Stimulated activated CD4-positive, alpha-beta T cell treated with anti-CD3 and anti-CD28 coated beads, TNF-alpha, amount 100 ng/mL, for 24 hours (primary cell): ENCODE measurements at places on chromosomes 2 and 18.

- DNase-seq: no peak
Measured at GRCh38 chr2:177541258-177541991, 148.9 kb downstream of the AGPS start.

DNA sequence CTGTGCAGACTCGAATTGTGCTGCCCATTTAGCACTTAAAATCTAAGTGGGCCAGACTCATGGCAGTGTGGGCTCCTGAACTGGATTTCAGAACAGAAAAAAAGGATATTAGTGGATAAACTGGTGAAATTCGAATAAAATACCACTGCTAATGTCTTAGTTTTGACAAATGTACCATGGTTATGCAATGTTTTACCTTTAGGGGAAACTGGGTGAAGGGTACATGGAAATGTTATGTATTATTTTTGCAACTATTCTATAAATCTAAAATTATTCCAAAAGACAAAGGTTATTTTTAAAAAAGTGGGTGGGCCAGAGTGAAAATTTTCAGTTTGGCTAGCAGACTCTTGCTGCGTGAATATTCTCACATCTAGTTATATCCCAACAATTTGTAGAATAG lies 260.6 kb upstream of the CCDC68 start:
- DNase-seq: no peak

- peak; percentile 18 for DNase-seq
Measured at GRCh38 chr2:230472621-230473018, 56.6 kb downstream of the SP100 start.

DNA sequence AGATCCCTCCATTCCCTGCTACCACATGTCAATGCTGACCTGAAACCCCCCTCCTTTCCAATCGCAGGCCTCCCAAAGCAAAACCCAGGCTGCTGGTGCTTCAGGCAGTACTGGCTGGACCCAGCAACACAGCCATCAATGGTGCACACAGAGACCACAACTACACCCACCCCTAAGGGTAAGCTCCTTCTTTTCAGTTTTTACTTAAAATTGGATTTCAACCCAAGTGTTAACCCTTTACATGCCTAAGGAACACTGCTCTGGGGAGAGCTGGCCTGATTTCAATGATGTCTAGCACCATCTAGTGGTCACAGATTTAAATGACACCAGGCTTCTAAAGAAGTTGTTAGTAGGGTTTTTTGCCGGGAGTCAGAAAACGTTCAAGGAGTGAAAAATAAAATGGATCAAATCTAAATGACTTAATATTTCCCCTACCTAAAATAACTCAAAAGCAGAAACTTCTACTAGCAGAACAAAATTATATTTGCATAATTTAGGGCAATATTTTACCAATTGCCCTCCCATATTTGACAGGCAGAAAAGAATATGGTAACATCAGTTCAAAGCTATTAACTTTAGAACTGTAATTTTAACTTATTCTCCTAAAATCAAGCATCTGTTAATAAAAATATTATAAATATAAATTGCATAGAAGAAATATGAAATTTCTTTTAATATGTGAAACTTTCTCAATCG lies 24.6 kb downstream of the FECH start:
- DNase-seq: no peak

DNA sequence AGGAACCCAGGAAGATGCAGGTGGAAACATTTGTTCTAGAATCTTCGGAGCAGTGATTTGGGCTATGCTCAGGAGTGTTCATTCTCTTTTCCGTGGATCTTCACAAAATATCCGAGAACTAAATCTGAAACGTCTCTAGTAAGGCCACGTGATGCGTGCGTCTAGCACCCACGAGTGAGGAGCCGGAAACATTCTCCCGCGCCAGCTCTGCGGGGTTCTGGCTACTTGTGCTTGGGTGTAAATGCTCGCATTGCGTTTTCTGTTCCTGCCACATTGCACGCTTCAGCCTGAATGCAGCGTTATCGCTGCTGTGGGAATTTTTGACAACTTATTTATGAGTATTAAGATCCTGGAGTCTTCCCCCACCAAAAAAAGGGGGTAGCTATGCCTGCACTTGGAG lies 71.4 kb downstream of the KLHL29 start:
- no peak for DNase-seq

- no peak for DNase-seq
Measured at GRCh38 chr18:64333584-64333983, 184.7 kb upstream of the LINC00305 start.

- DNase-seq: peak; percentile 98
Measured at GRCh38 chr2:3518496-3519254, 656 bp downstream of the ADI1 start.

- DNase-seq: no peak
Measured at GRCh38 chr2:138500592-138501424, 762 bp upstream of the SPOPL start.

- no peak for DNase-seq
Measured at GRCh38 chr18:56815926-56816325, 164.8 kb downstream of the WDR7 start.

DNA sequence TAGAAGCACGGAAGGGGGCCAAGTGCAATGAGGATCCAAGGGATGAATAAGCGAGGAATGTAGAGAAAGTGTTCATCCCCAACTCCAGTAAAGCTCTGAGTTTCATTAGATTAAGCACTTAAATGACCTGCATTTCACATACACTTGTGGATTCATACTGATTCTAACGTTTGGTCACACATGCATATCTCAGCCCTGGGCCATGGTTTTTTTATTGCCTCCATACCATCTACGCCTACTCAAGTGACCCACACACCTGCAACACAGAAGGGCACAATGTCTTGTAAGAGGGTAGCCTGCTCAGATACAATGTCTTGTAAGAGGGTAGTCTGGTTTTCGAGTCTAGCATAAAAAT lies 566 bp upstream of the MRPS5 start:
- DNase-seq: no peak

DNA sequence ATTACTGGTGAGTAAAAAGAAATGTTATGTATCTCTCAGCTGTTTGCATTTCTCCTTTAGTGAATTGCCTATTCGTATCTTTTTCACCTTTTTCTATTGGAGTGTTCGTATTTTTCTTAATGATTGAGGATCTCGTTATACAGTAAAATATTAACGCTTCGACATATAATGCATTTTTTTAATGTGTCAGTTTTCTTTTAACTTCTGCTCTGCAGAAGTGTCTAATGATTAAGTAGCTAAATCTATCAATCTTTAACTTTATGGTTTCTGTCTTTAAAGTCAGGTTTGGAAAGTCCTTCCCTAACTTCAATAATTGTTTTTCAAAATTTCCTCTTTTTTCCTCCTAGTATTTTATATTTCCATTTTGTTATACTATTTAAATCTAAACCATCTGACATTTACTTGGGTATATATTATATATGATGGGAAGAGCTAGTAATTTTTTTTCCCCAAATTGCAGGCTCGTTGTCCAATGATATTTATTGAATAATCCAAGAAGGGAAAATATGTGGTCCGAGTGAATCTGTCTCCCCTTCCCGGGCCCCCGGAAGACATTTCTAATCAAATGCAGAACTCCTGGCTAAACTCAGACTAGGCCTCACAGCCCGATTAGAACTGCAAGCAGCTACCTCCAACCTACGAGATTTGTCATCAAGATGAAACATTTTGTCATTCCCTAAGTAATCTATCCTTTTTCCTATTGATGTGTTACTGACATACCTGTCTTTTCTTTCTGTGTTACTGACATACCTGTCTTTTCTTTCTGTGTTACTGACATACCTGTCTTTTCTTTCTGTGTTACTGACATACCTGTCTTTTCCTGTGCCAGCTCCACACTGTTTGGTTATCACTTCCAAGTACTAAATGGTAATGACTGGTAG lies 17.2 kb downstream of the PCBP1 start:
- DNase-seq: no peak

GRCh38 chr18:10814336-10814735 lies 288.5 kb downstream of the NAPG start:
- DNase-seq: no peak

GRCh38 chr2:112151271-112151670 lies 13.1 kb downstream of the FBLN7 start:
- no peak for DNase-seq

DNA sequence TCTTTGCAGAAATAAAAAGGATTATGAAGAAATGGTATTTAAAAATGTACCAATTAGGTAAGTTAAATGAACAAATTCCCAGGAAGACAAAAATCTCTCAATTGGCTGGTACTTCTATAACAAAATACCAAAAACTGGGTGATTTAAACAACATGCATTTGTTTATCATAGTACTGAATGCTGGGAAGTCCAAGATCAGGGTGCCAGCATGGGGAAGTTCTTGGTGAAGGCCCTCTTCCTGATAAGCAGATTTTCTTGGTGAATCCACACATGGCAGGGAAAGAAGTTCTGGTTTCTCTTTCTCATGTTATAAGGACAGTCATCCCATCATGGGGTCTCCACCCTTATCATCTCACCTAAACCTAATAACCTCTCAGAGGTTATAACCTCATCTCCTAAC lies 271.6 kb upstream of the SETBP1 start:
- no peak for DNase-seq

- DNase-seq: no peak
Measured at GRCh38 chr2:238107525-238108422, 7.6 kb downstream of the ESPNL start.

DNA sequence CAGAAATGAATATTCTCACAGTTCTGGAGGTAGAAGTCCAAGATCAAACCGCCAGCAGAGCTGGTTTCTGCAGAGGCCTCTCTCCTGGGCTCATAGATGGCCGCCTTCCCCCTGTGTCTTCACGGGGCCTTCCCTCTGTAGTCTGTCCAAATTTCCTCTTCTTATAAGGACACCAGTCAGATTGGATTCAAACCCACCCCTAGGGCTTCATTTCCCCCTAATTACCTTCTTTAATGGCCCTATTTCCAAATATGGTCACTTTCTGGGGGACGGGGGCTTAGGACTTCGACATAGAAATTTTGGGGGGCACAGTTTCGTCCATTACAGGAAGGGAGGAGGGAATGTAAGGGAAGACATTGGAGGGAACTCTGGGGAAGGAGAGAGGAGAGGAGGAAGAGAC lies 132.6 kb downstream of the DDX1 start:
- DNase-seq: no peak

- DNase-seq: no peak
Measured at GRCh38 chr2:46041434-46041833, 255.8 kb upstream of the EPAS1 start.

GRCh38 chr2:85950743-85951142 lies 62.0 kb upstream of the ST3GAL5 start:
- DNase-seq: no peak

- no peak for DNase-seq
Measured at GRCh38 chr2:215236131-215236530, 75.7 kb upstream of the ATIC start.

- DNase-seq: peak; percentile 49
Measured at GRCh38 chr2:23925702-23926289, 1.1 kb downstream of the ATAD2B start.

- DNase-seq: no peak
Measured at GRCh38 chr2:236105955-236106607, 62.1 kb downstream of the GBX2 start.

DNA sequence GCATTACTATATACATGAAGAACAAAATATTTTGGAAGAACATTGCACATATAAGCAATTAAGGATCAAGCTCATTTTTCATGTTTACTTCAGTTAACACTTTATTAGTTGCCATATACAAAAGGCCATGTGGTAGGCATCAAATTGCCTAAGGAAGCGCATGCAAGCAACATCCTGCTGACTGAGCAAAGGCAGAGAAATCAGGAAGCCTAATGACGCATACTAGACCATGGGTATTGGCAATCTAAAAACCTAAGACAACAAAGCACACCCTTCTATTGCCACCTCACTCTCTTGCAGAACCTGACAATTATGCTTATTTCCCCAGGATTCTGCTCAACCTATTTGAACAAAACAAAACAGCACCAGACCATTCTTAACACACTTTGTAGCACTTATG lies 171.9 kb downstream of the STK39 start:
- no peak for DNase-seq

DNA sequence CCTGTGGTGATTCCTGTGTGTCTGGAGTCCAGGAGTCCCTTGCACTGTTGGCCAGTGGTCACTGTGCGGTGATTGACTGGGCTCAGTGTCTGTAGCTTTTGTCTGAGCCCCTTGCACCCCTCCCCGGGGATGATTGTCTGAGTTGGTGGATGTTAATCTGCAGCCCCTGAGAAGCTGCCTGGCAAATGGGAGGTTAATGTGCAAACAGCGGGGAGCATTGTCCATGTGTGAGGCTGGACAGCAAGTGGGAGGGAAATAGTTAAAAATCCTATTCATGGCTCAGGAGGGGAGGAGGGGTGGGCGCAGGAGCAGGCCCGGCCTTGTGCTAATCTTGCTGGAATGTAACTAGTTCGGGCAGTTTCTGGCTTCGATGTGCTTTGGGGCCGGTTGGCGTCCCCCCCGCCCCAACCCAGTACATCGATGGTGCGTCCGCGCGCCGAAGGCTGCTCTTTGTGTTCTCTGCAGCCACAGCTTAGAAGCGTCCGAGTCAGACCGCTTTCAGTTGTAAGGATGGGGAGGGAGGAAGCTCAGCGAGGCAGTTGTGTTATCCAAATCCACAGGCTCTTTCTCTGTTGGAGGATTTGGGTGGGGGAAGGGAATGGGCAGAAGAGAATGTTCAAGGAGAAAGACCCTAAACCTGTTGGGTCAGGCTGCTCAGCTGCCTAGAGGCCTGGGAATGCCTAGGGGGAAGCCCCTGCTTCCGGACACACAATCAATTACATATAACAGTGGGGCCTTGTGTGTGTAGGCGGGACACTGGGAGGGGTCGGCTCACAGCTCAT lies 71.8 kb downstream of the TGOLN2 start:
- DNase-seq: no peak

DNA sequence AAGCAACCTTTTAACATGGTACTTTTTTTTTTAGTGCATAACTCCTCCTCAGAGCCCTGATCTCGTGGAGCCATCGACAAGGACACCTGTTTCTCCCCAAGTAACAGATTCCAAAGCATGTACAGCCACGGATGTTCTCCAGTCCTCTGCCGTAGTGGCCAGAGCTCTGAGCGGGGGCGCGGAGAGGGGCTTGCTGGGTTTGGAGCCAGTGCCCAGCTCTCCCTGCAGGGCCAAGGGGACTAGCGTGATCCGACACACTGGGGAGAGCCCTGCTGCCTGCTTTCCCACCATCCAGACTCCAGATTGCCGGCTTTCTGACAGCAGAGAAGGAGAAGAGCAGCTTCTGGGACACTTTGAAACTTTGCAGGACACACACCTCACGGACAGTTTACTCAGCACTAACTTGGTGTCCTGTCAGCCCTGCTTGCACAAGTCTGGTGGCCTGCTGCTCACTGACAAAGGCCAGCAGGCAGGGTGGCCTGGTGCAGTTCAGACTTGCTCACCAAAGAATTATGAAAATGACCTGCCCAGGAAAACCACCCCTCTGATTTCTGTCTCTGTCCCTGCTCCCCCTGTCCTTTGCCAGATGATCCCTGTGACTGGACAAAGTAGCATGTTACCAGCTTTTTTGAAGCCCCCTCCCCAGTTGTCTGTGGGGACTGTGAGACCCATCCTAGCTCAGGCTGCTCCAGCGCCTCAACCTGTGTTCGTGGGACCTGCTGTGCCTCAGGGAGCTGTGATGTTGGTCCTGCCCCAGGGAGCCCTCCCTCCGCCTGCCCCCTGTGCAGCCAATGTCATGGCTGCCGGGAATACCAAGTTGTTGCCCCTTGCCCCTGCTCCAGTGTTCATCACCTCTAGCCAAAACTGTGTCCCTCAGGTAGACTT lies 4.5 kb downstream of the KLF11 start:
- DNase-seq: no peak
